Pancreas (tissue), 10 donors: ENCODE measurements at places on chromosomes 12 and 14. TPM values are rescaled to one million over a fixed set of nuclear protein-coding genes. Genes with fewer than 3 reads are reported as not detected.

DNA sequence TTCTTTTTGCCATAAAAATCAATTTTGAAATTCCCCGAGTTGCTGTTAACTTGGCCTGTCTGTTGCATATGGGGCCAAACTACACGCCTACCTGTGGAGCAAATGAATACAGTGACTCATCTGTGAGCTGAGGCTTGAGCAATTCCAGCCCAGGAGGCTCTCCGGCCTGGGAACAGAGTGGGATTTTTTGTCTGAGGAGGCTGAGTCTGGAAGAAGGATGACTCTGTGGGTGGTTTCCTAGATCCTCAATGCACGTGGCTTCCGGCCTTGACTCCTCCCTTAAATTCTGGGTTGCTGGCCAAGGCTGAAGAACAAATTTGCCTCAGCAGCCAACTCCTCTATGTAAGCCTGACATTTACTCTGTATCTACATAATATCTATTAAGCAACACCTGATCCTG is 124.1 kb downstream of the SSPN start:
- no peak for DNase-seq
- H3K27ac ChIP-seq: no peak overlapping the region
- H3K4me3 ChIP-seq: no peak overlapping the region
- no peaks in the 10 kb centered on the region for H3K36me3 ChIP-seq
- H3K4me1 ChIP-seq: no peaks in the 10 kb centered on the region

- no peak overlapping the region for H3K27ac ChIP-seq
- no peak for DNase-seq
- no peaks in the 10 kb centered on the region for H3K36me3 ChIP-seq
- H3K27me3 ChIP-seq: no peaks in the 10 kb centered on the region
- no peak overlapping the region for H3K4me3 ChIP-seq
These were observed 21.0 kb upstream of the FAIM2 start for GRCh38 chr12:49924628-49925246.

- peak overlapping the region; percentile 79 for H3K4me3 ChIP-seq
- H3K27ac ChIP-seq: no peak overlapping the region
- DNase-seq: no peak
- H3K36me3 ChIP-seq: no peaks in the 10 kb centered on the region
- no peaks in the 10 kb centered on the region for H3K27me3 ChIP-seq
These were observed 3.5 kb downstream of the ATP2A2 start for GRCh38 chr12:110284597-110284996.

DNA sequence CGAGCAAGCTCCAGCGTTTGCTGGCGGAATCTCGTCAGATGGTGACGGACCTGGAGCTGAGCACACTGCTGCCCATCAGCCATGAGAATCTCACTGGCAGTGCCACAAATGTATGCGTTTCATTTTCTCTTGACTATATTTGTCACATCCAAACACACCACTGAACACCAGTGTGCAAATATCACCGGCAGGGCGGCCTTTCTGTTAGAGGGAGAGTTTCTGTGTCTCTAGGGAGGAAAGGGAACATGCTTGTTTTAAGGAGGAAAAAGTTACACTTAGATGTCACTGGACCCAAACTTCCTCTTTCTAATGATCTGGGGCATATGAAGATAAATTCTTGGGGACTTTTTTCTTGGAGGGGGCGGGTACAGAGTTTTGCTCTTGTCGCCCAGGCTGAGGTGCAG is 21.9 kb upstream of the HIP1R start:
- H3K4me3 ChIP-seq: no peak overlapping the region
- no peak overlapping the region for H3K27ac ChIP-seq

- H3K27me3 ChIP-seq: no peaks in the 10 kb centered on the region
- no peak overlapping the region for H3K4me3 ChIP-seq
- H3K36me3 ChIP-seq: no peaks in the 10 kb centered on the region
- H3K4me1 ChIP-seq: no peaks in the 10 kb centered on the region
- H3K27ac ChIP-seq: no peak overlapping the region
These were observed 124.3 kb downstream of the SLC41A2 start for GRCh38 chr12:104833756-104834155.

DNA sequence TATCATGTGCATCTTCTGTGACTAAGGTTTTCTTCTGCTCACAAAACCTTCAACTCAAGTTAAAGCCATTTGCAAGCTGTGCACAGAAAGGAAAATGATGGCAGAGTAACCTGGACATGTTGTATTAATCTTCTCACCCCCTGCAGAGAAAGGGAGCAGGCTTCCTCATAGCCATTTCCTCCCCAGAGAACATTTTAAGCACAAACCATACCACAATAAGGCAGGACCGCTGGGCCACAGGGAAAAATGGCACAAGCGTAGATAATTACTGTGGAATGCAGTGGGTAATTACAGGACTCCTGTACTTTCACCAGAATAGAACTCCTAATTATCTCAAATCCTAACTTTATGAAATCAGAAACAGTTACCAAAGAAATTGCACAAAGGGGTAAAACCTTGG is 215.7 kb downstream of the KIF21A start:
- no peak overlapping the region for H3K4me3 ChIP-seq
- no peak for DNase-seq
- H3K27ac ChIP-seq: no peak overlapping the region
- no peaks in the 10 kb centered on the region for H3K27me3 ChIP-seq

DNA sequence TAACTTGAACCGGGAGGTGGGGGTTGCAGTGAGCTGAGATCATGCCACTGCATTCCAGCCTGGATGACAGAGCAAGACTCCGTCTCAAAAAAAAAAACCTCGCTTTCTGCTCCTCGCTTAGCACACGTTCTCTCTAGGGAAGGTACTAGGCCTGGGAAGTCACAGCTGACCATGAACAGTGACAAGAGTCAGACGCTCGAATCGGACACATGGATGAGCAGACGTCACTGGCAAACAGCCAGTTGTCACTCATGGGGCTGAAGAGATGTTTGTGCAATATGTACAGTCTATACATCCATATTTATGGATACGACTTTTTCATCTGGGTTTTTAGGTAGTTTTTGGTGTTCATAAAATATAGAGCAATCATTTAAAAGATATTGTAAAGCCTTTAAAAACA is 19.4 kb downstream of the TCHP start:
- H3K4me1 ChIP-seq: peaks cover 6% of the 10 kb centered on the region
- no peaks in the 10 kb centered on the region for H3K27me3 ChIP-seq

DNA sequence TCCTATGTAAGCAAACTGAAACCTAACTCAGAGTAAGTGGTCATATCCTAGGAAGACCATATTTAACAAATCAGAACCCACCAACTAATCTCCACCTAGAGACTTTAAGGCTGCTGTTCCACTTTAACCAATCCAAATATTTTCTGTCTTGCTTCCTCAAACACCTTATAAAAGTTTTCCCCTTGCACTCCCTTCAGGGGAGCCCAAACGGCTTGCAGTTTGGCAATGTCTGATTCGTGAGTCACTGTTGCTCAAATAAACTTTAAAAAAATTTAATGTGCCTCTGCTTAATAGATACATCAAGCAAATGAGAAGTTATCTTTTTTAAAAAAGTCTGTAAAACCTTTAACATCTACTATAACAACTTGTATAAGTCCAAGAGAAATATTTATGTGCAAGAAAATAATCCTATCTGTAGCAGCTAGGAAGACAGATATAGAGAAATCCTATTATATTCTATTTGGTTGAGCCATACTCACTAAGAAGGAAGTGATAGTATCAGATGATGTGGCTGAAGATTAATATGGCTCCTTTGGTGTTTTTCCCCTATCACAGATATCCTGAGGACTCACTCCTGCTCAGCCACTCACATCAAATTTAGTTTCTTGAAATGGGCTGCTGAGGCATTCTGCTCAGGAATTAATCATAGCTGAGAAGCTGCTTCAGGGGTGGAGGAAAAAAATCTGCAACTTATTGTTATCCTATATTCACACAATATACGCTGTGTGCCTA is 65.1 kb upstream of the DUSP6 start:
- no peak for DNase-seq
- no peak overlapping the region for H3K4me3 ChIP-seq
- H3K27me3 ChIP-seq: no peaks in the 10 kb centered on the region
- H3K27ac ChIP-seq: no peak overlapping the region

- no peaks in the 10 kb centered on the region for H3K36me3 ChIP-seq
- H3K27me3 ChIP-seq: no peaks in the 10 kb centered on the region
- no peaks in the 10 kb centered on the region for H3K4me1 ChIP-seq
- H3K27ac ChIP-seq: no peak overlapping the region
These were observed 84.8 kb downstream of the STON2 start for GRCh38 chr14:81315341-81315740.

DNA sequence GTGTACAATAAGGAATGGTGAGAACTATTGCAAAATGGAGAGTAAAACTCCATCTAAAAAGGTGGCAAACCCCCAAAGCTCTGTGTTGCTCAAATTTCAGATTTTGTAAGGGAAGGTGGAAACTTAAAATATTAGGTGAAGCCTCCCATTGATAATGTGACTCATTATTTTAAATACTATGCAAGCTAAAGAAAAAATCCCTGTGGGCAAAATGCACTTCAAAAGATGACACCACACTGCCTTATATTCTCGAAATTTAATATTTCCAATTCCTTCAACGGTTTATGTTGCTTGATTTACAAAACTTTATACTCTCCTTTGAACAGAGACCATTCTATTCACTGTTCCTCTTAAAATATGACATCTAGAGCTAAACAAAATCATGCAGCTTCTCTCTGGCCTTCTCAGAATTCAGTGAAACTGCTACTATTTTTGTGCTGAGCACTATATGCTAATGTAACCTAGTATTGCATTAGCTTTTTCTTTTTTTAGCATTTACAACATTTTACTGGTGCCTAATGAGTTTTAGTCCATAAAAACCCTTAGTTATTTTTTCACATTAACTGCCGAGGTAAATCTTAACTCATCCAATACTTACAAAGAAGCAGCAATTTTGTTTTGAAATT is 297.7 kb downstream of the SYT1 start:
- no peaks in the 10 kb centered on the region for H3K4me1 ChIP-seq
- no peak overlapping the region for H3K4me3 ChIP-seq
- H3K27me3 ChIP-seq: no peaks in the 10 kb centered on the region
- no peaks in the 10 kb centered on the region for H3K36me3 ChIP-seq
- no peak for DNase-seq
- no peak overlapping the region for H3K27ac ChIP-seq

Gene RITA1
- polyA plus RNA-seq: 5.0 TPM

Gene APOLD1
- 1.6 TPM for polyA plus RNA-seq
